CD8-positive, alpha-beta T cell (primary cell): ENCODE measurements at places on chromosomes 12 and 14.

- no peak for DNase-seq
Observed at GRCh38 chr14:69858801-69859200, 20.4 kb upstream of the SMOC1 start.

DNA sequence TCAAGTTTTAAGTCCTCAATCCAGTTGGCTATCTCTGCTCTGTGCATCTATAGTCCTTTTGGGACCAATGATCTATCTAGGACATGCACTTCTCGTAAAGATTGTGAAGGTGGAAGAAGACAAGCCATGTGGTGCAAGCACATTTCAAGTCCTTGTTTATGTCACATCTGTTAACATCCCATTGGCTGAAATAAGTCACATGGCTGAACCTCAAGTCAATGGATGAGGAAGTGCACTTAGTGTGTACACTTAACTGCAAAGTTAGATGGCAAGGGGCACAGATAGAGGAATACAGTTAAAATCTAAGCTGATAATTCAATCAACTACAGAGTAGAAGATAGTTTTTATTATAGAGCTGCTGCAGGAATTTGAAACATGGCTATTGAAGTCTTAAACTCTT lies 362.8 kb upstream of the TBX3 start:
- DNase-seq: no peak

GRCh38 chr14:46985529-46986380 lies 334.2 kb upstream of the RPL10L start:
- no peak for DNase-seq

- no peak for DNase-seq
Observed at GRCh38 chr14:104284107-104284592, 145.8 kb downstream of the KIF26A start.

GRCh38 chr14:91729756-91730155 lies 2.1 kb downstream of the CATSPERB start:
- no peak for DNase-seq

DNA sequence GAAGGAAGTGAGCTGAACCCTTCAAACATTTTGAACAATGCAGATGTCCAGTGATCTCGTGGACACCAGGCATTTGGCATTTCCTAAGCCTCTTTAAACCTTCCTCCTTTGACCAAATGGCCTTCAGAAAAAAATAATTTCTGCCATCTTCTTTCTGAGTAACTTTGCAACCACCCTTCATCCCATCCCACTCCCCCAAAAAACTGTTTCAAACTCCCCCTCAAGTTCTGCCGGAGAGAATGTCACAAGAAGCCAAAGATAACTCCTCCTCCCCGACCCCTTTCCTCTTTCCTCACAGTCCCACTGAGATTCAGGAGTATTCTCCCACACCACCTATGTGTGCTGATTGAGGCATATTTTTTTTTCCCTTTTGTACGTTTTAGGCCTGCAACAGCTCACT lies 1.7 kb downstream of the KSR2 start:
- DNase-seq: no peak

DNA sequence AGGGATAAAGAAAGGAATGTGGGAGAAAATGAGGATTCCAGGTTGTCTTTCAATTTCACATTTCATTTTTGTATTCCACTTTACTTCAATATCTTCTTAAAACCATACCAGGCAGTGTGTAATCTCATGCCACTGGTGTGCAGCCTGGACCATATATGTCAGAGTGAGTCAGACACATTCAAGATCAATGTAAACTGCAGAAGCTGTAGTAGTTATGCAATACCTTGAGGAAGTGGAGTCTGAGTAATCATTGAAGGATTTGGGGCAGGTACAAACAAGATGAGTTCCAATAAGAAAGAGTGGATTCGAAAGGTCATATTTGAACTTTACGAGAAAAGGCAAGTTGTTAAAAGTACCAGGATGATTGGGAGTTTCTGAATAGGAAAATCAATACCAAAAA lies 14.1 kb downstream of the PLCZ1 start:
- DNase-seq: no peak

DNA sequence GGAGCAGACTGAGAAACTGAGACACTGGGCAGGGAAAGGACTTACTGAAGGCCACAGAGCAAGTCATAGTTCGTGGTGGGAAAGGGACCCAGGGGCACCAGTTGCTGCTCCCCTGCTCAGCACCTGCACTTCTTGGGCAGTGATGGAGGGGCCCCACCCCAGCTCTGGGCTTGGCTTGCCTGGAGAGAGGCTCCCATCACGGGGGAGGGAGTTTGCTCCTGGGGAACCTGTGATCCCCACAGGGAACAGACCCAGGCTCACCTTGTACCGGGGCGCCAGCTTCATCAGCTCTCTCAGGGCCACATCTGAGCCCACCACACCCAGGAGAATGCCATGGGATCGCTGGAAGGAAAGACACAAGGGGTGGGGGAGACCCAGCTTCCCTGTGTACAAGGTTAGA lies 39.8 kb downstream of the CACNA2D4 start:
- no peak for DNase-seq

- no peak for DNase-seq
Observed at GRCh38 chr12:17335487-17335886, 729.5 kb upstream of the LMO3 start.

GRCh38 chr12:102438047-102438826 lies 42.1 kb downstream of the IGF1 start:
- no peak for DNase-seq

DNA sequence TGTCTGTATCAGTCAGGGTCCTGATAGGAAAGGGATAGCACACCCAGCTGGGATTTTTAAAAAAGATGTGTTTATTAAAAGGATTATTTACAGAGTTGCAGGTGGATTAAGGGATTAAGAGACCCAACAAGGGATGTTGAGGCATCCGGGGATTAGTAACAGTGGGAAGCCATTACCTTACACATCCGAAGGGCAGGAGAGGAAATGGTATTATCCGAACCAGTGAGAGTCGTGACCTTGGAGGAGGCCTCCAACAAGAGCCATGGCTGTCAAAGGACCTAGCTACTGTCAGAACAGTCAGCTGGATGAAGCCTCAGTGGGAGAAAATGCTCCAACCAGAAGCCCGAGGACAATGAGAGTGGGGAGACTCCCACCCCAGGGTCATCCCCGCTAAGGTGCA lies 146.3 kb upstream of the KRAS start:
- DNase-seq: no peak

DNA sequence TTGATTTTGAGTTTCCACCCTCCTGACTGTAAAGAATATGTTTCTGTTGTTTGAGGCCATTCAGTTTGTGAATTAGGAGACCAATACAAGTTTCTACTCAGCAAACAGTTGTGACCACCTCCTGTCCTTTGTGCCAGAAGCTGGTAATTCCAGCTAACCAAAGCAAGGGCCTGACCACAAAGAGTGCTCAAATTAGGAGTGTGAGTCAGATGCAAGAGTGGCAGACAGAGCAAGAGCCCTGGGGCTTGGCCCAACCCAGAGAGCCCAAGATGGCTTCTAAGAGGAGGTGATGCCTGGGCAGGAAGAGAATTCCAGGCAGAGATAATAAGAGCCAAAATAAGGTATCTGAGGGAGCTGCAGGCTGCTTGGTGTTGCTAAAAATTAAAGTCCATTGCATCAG lies 77.7 kb upstream of the C14orf132 start:
- no peak for DNase-seq

- DNase-seq: no peak
Observed at GRCh38 chr12:127282786-127283565, 984.0 kb upstream of the TMEM132C start.

- no peak for DNase-seq
Observed at GRCh38 chr14:83044001-83044400, 1510.3 kb upstream of the SEL1L start.

DNA sequence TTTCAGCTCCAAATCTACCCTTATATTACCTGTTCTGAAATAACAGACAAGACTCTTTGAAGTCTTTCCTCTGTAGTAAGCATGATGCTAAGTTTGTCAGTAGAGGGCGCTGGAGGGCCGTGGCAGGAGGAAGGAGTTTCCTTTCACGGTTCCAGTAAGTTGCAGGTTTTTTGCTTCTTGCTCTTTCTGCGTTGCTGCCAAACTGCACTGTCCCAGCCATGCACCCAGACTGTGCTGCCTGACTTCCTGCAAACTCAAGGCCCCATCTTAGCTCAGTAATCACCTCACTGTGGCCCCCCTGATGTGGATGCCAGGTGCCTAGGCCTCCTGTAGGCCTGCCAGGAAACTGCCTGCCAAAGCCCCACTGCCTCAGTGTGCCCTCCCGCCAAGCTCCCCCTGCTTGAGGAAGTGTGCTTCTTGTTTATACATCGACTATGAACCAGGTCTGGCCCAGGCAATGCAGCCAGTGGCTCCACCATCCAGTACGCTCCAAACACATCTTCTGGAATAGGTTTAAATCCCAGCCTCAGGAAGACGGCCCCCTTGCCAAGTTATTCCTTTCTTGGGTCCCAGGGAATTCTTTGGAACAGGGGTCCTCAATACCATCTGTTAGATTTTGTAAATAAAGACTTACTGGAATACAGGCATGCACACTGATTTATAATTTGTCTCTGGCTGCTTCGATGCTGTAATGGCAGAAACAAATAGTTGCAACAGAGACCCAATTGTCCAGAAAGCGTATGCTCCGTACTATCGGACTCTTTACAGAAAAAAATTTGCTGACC lies 193.7 kb upstream of the LRIG3 start:
- DNase-seq: peak; percentile 11

- DNase-seq: no peak
Observed at GRCh38 chr14:45144658-45145057, 8.9 kb downstream of the FANCM start.

DNA sequence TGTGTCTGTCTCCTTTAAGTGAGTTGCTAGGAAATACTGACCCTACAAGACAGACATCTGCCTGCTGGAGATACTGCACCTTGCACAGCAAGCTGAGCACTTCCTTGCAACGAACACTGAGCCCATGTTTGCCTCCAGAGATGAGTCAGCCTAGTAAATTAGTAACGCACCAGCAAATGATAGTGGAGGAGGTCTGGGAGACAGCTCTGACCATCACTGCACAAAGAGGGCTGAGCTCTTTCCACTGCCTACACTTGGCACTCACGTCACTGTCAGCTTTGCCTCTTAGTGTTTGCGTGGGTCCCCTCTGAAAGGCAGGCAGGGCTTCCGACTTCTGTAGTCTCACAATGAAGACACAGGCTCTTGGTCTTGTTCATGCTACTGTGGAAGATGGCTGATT lies 109.0 kb downstream of the APAF1 start:
- DNase-seq: no peak

DNA sequence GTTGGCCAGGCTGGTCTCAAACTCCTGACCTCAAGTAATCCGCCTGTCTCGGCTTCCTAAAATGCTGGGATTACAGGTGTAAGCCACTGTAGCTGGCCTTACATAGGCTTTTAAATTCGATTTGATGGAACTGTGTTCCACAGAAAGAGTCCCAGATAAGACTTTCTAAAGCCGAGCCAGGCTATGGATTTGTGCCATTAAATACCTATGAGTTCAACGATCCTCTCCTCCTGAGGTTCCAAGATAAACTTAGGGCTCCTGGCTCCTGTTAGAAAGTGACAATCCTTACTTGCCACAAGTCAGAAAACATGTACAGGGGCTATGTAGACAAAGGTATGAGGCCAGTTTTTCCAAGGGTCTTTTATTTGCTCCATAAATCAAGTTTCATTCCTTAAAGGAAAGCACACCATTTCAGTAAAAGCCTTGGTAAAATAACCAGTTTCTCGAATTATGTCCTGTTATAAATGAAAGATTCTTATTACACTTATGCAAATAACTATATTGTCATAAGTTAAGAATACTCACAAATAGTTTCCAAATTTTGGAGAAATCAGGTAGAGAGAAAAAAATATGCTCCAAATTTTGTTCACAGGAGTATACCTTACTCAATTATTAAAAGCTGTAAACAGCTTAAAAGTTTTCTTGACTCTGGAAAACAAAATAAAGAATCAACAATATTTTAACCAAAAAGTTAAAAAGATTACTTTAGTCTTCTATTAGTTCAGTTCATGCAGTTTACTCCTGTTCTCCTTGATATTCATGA lies 36.1 kb upstream of the LRRK2 start:
- DNase-seq: no peak

DNA sequence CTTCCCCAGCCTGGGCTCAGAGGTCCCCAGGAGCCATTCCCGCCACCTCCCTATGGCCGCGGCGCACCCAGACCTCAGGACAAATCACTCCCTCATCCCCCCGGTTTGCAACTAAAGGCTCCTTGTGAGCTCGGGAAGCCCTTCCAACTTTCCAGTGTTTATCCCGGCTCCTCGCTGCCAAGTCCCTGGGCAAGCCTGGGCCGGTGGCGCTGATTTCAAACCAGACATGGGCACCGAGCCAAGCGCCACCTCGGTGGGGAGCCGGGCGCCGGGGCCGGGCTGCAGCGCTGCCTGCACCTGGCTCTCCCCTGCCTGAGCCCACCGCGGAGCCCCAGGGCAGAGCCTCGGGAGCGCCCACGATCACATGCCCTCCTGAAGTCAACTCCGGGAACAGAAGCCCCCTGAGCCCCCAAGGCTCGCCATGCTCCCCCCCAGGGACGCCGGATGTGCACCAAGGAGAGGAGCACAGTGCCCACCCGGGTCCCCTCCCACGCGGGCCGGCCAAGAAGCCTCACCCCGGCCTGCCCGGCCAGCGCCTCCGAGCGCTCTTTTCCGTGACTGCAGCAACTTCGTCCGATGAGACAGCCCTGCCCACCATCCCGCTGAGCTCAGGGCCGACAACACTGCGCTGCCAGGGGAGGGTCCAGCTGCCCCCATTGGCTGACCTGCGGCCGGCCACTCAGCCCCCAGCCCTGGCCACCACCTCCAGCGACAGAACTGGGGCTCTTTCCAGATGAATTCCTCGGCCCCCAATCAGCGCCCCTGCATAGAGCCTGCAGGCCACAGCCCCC lies 50.0 kb downstream of the NCOR2 start:
- no peak for DNase-seq

- no peak for DNase-seq
Observed at GRCh38 chr12:75390156-75390898, 562 bp upstream of the GLIPR1L2 start.

DNA sequence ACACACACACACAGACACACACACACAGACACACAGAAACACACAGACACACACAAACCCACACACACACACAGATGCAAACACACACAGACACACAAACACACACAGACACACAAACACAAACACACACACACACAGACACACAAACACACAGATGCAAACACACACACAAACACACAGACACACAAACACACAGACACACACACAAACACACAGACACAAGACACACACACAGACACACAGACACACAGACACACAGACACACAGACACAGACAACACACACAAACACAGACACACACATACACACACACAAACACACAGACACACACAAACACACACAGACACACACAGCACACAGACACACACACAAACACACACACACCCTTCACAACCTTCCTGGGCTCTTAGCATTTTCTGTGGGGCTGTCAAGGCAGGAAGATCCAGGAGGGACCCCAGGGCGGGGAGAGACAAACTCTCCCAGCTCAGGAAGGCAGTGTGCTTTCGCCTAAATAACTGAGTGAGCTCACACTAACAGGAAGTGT lies 24.2 kb upstream of the INF2 start:
- no peak for DNase-seq

- DNase-seq: no peak
Observed at GRCh38 chr12:16449459-16449858, 102.0 kb downstream of the MGST1 start.

- DNase-seq: no peak
Observed at GRCh38 chr14:100028990-100029677, 36.1 kb upstream of the EVL start.

GRCh38 chr14:102573591-102574046 lies 18.8 kb upstream of the RCOR1 start:
- DNase-seq: no peak

GRCh38 chr12:104000807-104001434 lies 35.2 kb downstream of the TDG start:
- no peak for DNase-seq
